ENCODE measurements at places on chromosomes 12 and 14.

DNA sequence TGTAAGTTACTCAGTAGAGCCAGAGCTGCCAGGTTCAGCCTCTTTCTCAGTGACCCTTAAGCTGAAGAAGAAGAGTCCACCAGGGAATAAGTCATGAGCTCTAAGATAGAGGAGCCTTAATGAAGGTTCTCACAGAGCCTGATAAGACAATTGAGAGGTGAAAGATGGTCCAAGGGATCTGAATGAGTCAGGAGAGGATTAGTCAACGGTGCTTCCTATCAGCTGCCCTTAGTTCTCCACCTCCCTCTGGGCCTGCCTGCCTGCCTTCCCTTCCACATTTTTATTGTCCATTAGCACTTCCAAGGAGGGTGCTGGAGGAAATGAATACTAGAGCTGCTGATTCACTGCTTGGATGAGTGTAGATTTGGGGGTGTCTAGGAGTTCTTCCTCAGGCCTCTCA, 161.7 kb upstream of the RMST start:
- DNase-seq: no peak

DNA sequence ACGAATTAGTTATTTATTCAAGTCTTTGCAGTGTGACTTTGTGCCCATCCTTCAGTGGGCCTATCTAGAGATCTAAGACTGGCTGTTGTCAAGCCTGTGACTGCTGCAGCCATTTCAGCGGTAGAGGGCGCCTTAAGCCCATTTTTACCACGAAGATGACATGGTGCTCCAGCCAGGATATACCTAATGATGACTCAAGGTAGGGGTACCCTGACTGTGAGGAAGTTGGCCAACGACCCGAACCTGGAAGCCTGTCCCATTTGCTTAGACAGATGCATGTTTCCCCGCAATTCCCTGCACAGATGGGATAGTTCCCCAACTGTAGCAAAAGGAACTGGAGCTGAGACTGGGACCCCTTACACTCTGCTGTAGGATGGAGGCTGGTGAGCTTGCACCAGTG, 41.3 kb downstream of the RAB3IP start:
- DNase-seq: no peak

DNA sequence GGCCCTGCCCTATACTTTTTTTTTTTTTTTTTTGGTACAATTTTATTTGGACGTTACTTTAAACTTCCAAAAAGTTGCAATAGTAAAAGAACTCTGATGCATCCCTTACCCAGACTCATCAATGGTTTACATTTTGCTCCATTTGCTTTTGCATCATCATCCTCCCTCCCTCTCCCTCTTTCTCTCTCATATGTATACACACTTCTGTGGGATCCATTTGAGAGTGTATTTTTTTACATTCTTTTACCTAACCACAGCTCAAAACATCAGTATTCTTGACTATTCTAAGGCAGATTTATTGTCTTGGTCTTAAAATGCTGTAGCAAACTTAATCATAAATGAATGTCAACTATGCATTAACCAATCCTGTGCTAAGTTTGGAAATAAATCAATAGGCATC, 111.6 kb downstream of the PRICKLE1 start:
- no peak for DNase-seq

DNA sequence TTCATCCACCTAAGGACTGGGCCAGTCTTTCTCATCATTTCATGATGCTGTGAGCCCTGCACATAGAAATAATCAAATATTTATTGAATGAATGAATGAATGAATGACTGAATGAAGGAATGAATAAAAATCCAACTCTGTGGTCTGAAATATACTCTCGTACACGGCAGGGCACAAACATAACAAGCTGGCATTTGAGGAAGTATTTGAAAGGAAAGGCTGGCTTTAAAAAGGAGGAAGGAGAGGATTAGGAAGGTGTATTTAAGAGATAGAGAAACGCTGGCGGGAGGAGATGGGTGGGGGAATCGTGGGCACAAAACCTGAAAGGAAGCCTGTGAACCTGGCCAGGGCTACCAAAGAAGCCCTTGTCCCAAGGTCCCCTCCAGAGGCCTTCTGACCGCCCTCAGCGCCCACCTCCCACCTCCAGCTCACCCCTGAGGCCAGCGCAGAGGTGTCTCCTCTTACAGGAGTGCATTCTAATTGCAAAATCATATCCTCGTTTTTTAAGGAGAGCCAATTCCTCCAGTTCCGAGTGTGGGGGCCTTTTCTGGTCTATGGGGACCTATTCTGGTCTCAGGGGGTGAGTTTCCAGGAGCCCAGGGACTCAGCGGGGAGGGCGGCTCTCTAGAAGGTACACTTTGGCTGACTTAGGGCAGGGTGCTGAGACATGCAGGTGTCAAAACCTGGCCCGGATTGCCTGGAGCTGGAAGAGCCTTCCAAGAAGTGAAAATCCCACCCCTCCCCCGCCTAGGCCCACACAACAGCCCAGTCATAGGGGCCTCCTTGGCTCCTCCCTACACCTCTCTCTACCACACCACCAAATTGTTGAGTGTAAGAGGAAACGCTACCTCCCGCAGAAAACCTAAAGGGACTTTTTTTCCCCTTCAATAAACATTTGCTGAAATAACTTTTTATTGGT, 8.7 kb upstream of the JDP2 start:
- no peak for DNase-seq

DNA sequence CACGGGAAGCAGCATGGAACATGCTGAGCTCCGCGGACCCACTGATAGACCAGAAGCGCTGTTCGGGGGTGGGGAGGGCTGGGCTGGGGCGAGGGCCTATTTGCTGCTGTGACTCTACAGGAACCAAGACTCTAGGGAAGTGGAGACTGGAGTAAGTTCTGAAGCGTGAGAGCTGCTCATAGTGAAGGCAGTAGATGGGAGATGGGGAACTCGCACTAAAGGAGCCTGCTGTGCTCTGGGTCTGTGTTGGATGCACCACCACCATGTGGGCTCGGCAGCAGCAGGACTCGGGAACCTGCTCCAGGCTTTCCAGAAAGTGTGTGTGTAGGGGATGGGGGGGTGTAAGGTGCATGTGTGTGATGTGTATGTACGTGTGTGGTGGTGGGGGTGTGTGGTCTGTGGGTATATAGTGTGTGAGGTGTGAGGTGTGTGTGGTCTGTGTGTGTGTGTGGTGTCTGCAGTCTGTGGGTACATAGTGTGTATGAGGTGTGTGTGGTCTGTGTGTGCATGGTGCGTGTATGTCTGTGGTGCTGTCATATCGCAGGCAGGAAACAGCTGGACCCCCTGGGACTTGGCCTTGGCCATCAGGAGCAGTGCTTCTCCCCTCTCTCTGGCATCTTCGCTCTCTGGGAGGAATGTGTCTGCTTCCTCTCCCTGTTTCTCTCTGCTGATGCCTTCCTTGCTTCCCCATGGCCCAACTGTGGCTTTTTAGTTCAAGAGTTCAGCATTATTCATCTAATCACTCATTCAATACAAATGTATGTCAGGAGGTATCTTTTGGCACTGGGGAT, 378.9 kb downstream of the FUT8 start:
- no peak for DNase-seq

DNA sequence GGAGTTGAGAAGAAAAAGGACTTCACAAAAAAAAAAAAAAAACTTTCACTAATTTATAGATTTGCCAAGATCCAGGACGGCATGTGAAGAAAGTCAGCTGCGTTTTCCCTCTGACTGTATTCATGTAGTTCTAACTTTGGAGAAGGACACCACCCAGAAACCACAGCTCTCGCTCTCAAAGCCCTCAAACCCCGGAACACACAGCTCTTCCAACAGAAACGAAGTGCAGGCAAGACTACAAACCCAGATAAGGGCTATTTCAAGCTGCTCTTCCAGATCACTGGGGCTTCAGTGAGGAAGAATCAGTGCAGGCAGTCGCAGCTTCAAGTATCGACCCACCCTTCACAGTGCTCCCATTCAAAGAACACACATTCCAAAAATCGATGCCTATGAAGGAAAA, 13.2 kb downstream of the KCNH5 start:
- DNase-seq: no peak

- DNase-seq: no peak
Measured at GRCh38 chr14:21874946-21875345, 201.3 kb upstream of the OR4E1 start.

DNA sequence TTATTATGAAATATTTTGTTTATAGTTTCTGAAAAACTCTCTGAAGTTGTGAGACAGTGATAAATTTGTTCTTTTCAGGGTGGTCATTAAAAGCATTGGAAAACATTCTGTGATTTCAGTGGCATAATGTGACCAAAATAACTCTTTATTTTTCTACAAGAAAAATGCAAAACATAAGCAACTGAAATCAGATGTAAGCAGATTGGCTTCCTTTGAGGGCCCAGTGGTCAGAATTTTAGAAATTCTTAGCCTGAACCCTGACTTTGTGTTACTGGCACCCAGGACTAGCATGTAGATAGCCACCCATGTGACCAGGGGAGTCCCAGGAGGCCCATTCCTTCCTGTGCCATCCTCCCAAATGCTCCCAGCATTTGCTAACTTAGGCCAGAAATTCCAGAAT, 145.6 kb upstream of the SLC38A2 start:
- DNase-seq: no peak

GRCh38 chr14:93072659-93073357, 42.9 kb downstream of the ITPK1 start:
- no peak for DNase-seq

GRCh38 chr12:118190266-118190665, 54.3 kb downstream of the PEBP1 start:
- peak; percentile 96 for DNase-seq

DNA sequence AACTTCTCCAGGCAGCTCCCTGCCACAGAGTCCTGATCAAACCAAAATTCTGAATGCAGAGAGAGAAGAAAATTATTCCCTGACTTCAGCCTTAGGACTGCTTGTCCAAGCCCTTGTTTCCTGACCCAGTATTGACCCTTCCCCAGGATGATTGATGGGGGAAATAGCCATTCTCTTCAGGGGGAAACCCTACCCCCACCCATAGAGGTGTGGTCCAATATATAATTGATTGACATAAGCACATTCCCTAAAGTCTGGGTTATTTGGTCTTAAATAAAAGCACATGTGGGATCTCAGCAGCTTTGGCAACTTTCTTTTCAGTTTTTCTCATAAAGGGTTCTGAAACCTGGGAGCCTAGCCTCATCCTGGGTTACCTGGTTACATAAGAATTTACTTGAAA, 201.2 kb upstream of the DDHD1 start:
- DNase-seq: no peak

DNA sequence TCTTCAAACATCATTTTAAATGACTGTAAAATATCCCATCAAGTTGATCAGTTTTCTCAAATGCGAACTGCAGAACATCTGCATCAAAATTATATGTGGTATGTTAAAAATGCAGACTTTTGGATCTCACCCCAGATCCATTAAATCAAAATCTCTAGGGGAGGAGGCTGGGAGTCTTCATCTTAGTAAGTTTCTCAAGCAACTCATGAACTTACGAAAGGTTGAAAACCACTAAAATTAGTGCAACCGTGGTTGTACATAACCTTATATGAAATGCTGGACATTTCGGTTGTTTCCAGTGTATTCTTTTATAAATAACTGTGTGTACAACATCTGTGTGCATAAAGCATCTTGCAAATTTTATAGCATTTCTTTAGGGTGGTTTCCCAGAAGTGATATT, 39.2 kb downstream of the ZFP36L1 start:
- DNase-seq: no peak

DNA sequence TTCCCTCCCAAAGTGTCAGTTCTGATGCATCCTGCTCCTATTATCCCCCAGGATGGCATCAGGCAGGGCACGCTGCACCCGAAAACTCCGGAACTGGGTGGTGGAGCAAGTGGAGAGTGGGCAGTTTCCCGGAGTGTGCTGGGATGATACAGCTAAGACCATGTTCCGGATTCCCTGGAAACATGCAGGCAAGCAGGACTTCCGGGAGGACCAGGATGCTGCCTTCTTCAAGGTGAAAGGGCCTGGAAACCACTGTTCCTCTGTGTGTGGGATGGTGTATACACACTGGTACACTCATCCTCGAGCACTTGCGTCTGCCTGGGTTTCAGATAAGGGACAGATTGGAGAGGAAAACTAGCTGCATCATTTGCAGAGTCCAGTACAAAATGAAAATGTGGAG, 1.0 kb downstream of the IRF9 start:
- DNase-seq: no peak

All from spinal cord (tissue), 10 donors.